ENCODE measurements at places on chromosomes 2 and 18.

DNA sequence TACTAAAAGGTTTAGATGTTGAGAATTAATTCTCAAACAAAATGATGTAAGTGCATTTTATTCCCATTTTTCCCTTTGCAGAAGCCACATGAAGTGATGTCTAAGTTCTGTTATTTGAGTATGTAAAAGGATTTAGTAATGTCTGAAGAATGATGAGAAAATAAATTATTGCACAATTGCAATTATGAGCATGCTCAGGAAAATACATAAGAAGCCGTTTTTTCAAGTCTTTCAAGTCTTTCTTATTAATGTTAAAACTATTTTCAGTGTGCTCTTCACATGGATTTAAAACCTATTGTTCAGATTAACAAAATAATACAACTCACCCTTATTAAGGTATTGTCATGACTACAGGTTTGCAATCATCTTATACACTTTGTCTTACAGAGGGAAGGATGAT lies 331.4 kb upstream of the NETO1 start:
- DNase-seq, result no peak

- no peak for DNase-seq
These were observed 82.0 kb upstream of the NEDD4L start for GRCh38 chr18:57961876-57962505.

DNA sequence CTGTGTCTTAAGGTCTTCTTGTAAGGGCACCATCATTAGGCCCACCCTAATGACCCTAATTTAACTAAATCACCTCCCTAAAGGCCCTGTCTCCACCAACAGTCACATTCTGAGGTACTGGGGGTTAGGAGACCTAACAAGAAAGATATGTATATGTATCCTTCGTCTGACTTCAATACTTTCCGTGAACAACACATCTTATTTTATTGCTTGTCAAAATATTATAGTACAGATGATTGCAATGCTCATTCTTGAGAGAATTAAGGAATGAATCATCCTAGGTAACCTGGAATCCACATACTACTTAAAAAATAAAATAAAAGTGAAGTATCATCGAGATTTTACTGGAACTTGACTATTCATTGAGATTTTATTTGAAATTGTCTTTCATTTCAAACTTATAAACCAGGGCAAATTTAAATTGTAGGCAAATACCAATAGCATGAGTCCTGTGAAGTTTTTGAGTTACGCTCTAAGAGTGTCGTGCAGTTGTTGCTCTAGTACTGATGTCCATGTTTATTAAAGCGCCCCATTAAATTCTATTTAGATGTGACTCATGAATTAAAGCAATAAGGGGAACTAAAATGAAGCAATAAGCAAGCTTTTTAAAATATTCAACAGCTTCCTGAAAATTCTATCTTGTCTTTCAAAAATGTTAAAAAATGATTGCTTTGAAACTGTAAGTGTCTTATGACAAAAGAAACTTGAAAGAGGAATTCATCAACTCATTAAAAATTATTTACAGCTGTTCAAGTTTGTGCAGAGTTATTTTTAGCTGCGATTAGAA lies 40.0 kb downstream of the CCDC102B start:
- no peak for DNase-seq

DNA sequence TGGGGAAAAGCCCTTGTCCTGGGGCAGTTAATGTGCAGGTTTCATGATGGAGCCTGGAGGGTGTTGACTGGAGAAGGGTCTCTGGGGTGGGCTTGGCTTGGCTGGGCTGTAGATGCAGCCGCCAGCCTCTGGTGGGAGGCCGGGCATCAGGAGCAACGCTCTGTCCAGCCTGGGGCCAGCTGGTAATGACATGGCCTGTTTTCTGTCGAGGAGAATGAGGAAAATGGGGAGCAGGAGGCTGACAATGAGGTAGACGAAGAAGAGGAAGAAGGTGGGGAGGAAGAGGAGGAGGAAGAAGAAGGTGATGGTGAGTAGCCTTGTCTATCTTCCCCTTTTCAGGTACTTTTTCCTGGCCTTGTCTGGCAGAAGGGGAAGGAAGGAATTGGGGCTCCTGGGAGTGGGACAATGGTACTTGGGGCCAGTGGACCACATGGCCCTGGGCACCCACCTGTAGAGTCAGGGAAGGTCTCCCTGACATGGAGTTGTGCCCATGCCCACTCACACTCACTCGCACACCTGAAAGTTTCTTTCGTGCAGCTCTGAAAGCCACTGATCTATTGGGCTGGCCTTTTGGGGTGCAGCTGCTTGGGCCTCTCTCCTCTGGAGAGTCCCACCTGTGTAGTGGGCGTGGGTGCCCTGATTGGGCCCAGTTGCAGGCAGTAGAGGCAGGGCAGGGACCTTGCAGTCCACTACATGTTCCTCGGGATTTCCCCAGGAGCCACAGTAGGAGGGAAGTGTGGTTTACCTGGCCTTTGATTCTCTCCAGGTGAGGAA lies 3.5 kb downstream of the PTMA start:
- DNase-seq, result no peak

DNA sequence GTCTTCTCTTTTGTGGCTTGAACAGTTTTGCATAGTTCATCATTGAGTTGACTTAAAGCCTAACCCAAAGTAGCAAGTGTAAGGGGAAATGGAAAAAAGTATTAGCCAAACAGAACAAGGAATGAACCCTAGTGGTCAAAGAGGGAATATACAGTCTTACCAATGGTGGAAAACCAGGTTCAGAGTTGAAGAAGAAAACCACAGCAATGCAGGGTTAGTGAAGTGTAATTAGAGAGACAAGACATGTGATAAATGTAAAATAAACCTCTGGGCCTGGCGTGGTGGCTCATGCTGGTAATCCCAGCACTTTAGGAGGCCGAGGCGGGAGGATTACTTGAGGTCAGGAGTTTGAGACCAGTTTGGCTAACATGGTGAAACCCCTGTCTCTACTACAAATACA lies 2.4 kb downstream of the TTN start:
- DNase-seq, result peak; percentile 38

GRCh38 chr2:129301431-129301913 lies 678.0 kb upstream of the RAB6C start:
- no peak for DNase-seq

DNA sequence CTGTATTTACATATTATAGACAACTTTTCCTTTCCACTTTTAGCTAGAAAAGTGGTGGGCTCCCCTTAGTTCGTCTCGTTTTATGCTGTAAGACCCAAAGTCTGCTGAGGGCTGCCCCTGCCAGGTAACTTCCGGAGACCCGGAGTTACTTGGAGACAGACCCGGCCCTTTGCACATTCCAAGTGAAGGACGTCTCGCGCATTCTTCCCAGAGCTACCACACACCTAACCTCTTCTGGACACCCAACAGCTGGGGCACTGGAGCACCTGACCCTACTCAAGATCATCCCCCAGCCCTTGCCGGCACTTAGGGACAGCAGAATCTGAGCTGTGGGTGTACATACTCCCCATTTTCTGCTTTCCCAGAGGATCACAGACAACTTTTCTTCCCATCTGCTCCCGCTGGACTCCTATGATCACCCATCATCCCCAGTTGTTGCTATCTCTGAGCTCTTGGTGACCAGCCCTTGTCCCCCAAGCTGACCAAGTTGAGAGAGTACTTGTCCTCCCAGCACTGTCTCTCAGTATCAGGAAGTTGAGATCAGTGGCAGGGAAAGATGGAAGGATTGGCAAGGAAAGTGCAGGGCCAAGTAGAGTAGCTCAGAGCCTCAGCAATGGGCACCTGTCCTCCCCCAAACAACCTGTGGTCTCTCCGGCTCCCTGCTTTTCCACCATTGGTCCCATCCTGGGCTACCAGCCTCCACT lies 8.4 kb upstream of the SATB2 start:
- no peak for DNase-seq

DNA sequence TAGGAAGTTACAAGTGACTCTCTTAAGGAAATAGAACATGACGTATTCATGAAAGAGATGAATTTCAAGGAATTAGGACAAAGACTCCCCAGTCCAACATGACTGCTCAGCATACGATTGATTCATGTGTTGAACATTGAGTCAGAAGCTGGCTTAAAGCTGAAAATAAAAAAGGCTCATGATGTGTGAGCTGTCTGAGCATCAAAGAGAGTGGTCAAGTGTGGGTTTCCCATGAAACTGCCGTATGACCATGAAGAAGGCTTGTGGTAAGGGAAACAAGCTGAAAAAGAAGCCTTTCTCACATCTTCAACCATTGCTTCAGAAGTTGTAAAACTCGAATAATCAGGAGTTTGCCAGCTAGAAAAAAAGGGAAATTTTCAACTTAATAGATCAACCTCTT lies 201.9 kb upstream of the APCDD1 start:
- no peak for DNase-seq

GRCh38 chr2:239361311-239361642 lies 39.5 kb downstream of the HDAC4 start:
- no peak for DNase-seq

DNA sequence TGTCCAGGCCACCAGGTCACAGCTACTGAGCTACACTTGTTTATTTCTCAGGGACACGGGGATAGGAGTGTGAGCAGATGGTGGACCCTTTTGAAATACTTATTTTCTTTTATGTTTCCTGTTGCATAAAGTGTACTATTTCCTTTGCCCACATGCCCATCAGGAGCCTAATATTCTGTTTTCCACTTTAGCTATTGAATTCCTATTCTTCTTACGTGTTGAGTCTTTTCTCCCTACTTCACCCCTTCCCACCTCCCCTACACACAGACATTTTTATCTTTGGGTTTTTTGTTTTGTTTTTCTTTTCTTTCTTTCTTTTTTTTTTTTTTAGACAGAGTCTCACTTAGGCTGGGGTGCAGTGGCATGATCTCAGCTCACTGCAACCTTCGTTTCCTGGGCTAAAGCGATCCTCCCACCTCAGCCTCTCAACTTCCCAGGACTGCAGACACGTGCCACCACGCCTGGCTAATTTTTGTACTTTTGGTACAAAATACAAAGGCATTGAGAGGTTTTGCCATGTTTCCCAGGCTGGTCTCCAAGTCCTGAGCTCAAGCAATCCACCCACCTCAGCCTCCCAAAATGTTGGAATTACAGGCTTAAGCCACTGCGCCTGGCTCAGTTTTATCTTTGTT lies 5.2 kb upstream of the GPR55 start:
- no peak for DNase-seq

DNA sequence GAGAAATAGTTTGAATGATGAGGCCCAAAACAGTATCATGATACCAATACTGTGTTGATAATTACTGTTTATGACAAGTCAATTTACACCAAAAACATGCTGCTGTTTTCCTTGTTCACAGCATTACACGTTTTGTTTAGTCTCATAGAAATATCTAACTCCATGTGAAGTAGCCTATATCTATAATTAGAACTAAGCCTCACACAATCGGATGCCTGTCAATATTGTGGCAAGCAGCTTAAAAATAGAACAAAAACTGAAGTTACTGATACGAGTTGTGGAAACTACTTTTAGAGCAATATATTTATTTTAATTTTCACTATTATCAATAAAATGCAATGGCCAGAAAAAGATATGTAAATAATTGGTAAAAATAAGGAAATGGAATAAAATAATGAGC lies 470.8 kb downstream of the ZEB2 start:
- no peak for DNase-seq

DNA sequence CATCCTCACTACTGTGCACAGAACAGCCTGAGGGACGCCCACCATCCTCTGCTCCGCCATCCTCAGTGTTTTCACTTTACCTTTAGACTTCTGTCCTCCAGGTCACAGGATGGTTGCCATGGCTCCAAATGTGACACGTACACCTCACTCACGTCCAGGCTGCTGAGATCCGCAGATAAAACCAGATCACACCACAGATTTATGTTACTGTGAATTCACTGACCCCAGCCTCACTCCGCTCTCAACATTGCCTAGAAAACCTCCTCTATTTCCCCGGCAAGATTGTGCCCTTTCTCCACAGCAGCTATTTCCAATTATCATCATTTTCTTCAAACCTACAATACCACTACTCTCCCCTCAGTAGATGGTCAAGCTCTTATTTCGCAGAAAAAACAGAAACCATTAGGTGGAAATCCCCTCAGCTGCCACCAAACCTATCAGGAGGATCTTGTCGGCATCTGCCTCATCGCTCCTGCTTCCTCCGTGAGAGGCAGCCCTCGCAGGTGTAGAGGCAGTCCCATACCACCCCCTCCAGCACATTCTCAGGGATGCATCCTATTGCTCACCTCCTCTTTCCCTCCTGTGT lies 49.8 kb upstream of the SLC1A4 start:
- DNase-seq, result no peak

- peak; percentile 87 for DNase-seq
These were observed 21.6 kb upstream of the SLC35G4 start for GRCh38 chr18:11587846-11588245.

DNA sequence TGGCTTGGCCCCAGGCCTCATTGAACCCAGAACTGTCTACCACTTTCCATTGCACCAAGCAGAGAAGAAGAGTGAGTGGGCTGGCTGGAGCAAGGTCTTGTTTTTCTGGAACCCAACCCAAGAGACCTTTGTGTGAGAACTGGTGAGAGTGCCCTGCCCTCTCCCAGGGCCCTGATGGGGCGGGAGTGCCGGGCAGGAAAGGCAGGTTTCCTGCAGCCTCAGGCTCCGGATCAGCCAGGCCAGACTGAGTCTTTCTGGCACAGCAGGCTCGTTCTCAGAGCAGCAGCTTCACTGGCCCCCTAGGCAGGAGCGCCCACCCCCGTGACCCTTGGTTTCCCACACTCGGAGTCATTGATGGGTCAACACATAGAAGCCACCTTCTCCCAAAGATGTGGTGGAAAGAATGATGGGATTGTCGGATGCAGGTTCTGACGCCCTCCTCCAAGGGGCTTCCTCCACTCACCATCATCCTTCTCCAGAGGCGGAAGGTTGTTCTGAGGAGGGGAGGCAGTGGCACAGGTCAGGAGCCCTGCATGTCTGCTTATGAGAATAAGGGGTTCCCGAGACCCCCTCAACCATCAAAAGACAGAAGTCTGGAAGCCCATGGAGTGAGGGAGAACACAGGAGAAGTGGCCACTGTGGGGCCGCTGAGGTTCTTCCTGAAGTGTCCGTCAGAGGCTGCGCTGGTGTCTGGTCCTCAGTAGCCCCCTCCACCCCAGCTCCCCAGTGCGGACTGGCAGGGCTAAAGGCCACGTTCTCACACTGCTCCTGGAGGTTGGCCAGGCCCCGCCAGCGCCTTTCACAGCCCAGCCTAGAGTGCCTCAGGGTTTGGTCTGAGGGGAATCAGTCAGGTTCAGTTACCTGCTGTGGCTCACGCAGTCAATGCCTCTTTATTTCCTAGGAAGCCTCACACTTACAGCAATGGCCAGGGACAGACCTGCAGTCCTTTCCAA lies 62.8 kb upstream of the LAPTM4A start:
- DNase-seq, result no peak

GRCh38 chr18:63260380-63260754 lies 59.2 kb downstream of the BCL2 start:
- DNase-seq, result no peak

- no peak for DNase-seq
These were observed 93.7 kb downstream of the IRS1 start for GRCh38 chr2:226705965-226706364.
